CD4-positive, alpha-beta T cell treated with Interleukin-6 for 4 hours (primary cell): ENCODE measurements at places on chromosomes 13 and 19.

GRCh38 chr13:52850072-52850395 is 1.6 kb upstream of the PCDH8 start:
- no peak for DNase-seq

DNA sequence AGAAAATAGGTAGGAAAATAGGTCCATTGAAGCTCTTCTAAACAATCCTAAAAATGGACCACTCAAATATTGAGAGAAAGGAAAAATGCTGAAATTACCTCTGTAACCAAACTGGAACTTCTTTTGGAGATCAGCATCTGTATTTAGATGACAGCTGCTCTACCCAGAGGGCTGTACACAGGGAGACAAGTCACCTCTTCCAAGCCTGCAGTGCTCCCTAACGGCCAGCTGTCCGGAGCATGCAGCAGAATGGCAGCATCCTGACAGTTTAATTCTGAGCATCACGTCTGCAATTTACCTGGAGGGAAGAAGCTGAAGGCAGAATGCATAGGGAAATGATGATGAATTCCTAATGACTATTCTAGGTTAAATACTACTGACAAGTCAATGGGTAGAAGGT is 62.8 kb upstream of the DIAPH3 start:
- DNase-seq = no peak

DNA sequence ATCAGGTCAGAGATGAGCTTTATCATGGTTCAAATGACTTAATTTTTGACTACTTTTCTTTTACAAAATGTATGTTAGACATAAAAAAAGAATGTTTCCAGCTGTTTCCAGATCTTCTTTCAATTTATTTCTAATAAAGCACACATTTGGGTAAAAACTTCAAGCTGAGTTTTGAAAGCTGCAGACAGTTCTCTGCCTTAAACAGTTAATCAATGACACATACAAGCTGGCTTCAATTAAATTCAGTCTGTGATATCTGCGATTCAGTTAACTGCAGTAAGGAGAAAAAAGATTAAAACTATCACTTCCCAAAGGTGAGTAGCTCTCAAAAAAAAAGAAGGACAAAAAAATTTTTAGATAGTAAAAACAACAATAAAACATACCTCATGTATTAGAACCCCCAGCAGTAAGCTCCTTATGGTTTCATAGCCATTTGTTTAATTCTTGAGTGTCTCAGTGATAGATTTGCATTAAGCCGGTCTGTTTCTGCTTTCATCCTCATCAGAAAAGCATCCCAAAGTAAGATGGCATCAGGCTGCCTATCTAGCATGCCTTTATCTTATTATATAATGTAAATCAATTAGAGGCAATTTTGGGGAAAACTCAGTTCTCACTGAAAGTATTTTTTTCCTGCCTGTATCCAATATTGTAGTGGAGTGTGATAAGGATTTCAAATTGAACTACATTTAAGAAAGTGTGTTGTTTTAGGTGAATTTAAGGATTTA is 81.8 kb upstream of the STARD13 start:
- DNase-seq = no peak

- DNase-seq = peak; percentile 52
Measured at GRCh38 chr13:114065926-114066774, 66.3 kb downstream of the RASA3 start.
